Activated T-helper 1 cell treated with anti-CD3 and anti-CD28 coated beads, Interleukin-2, amount 50 U/mL, for 16 hours (primary cell): ENCODE measurements at places on chromosomes 4 and X.

GRCh38 chr4:10183462-10183861 is 66.9 kb upstream of the WDR1 start:
- DNase-seq, result no peak

DNA sequence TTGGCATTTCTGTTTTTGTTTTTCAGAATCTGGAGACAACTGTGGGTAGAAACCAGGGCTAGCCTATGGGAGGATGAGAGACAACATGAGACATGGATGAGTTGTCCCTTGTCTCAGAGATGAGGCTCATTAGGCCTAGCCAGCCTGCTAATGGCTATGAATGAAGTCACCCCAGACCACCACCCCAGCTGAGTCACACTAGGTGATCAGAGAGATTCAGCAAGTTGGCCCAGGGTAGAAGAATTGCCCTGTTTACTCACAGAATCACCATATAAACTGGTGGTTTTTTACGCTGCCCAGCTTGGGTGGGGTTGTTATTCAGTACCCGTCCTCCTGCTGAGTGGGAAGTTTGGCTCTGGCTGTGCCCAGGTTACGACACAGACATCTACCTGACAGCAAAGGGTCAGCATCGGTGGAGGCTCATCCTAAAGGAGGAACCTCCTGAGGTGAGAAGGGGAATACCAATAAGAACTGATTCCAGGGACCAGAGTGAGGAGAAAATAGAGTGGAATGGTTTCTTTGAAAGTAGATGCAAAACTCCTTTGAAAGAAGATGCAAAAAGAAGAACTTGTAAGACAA is 17.2 kb upstream of the ARSJ start:
- DNase-seq, result no peak

DNA sequence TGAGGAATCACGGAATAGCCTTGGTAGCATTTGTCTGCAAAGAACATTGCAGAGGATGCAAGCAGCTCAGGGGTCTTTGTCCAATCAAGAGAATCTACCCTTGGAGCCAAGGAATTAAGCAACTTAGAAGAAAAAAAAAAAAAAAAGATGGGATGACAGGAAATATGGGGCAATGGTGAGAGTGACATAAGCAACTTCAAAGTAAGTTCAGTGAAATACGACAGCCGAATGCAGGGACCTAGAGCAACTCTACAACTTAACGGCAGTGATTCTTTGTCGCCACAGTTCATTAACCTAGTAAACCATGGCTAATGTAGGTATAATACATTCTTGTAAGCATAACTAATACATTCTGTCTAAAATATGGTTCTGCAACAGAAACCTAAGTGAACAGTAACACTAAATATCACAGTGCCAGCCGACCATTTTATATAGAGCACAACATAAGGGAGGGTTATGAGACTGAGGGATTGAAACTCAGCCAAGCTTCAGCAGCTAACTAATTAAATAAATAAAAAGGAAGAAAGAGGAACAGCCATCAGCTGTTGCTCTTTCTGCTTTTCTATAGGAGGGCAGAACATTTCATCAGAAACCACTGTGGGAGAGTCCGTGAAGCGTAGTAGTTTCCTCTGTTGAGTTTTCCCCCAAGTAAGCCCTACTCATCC is 74.7 kb downstream of the PPARGC1A start:
- DNase-seq, result no peak

GRCh38 chrX:40996886-40997530 is 88.2 kb upstream of the USP9X start:
- no peak for DNase-seq

DNA sequence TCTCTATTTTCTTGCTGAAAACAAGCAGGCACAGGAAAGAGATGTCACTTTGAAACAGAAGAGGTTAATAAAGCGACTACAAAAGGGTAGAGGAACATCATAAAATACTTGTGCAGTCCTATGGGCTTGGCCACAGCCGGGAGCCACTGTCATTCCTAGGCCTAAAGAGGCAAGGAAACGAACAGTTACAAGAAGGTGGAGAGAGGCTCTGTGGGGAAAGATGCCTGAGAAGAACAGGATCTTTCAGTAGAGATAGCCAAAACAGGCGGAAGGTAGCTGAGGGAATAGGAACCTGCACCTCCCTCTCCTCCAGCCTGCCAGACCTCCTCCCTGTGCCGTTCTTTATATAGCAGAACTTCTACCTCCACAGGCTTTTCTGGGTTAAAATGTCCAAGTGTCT is 57.4 kb upstream of the ARSJ start:
- no peak for DNase-seq
